Ascending aorta (tissue), 2 donors: ENCODE measurements at places on chromosomes 3 and 15. TPM values are rescaled to one million over a fixed set of nuclear protein-coding genes. Genes with fewer than 3 reads are reported as not detected.
A peak's percentile ranks its signal among the peaks of the same experiment; 100 is the strongest.

AGBL1 gene
- total RNA-seq, result not detected

SNX22 gene
- total RNA-seq, result 0.53 TPM

FBXW12 gene
- not detected for total RNA-seq

GRCh38 chr3:42035007-42035406 lies 56.1 kb upstream of the TRAK1 start:
- peak overlapping the region; percentile 81 for H3K27ac ChIP-seq
- no peaks in the 10 kb centered on the region for H3K36me3 ChIP-seq
- no peak overlapping the region for H3K4me3 ChIP-seq
- H3K27me3 ChIP-seq, result no peaks in the 10 kb centered on the region
- H3K4me1 ChIP-seq, result peaks cover 53% of the 10 kb centered on the region
- DNase-seq, result no peak

GRCh38 chr15:27662892-27663291 lies 436.2 kb downstream of the OCA2 start:
- no peaks in the 10 kb centered on the region for H3K4me1 ChIP-seq
- no peaks in the 10 kb centered on the region for H3K36me3 ChIP-seq
- H3K4me3 ChIP-seq, result no peak overlapping the region
- DNase-seq, result no peak

DNA sequence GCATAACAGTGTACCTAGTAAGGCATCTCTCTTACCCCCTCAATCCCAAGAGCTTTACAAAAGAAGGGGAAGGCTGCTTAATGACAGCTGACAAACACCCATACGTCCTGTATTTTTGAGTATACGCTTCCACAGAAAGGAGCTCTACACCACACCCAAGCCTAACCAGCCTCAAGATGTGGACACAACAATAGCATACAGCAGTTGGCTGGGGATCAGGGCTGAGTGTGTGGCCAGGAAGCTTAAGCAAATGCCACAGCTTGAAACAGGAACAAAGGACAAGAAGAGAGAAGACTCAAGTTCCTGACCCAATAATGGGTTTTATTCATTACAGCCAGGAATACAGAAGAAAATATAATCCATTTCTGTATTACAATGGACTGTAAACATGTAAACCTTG lies 6.9 kb downstream of the HEXA start:
- no peak overlapping the region for H3K27ac ChIP-seq
- H3K4me3 ChIP-seq, result no peak overlapping the region
- peak; percentile 34 for DNase-seq
- H3K27me3 ChIP-seq, result no peaks in the 10 kb centered on the region

- peaks cover 45% of the 10 kb centered on the region for H3K4me1 ChIP-seq
- peak overlapping the region; percentile 85 for H3K27ac ChIP-seq
- H3K4me3 ChIP-seq, result no peak overlapping the region
Observed at GRCh38 chr3:127699416-127700300, 26.9 kb downstream of the ABTB1 start.

GRCh38 chr3:45612918-45613602 lies 18.5 kb downstream of the LIMD1 start:
- no peak overlapping the region for H3K27ac ChIP-seq
- H3K4me1 ChIP-seq, result peaks cover 46% of the 10 kb centered on the region
- H3K36me3 ChIP-seq, result no peaks in the 10 kb centered on the region
- no peaks in the 10 kb centered on the region for H3K27me3 ChIP-seq

GRCh38 chr3:151356794-151357462 lies 27.6 kb upstream of the P2RY13 start:
- H3K36me3 ChIP-seq, result no peaks in the 10 kb centered on the region
- no peak overlapping the region for H3K4me3 ChIP-seq
- no peaks in the 10 kb centered on the region for H3K27me3 ChIP-seq

DNA sequence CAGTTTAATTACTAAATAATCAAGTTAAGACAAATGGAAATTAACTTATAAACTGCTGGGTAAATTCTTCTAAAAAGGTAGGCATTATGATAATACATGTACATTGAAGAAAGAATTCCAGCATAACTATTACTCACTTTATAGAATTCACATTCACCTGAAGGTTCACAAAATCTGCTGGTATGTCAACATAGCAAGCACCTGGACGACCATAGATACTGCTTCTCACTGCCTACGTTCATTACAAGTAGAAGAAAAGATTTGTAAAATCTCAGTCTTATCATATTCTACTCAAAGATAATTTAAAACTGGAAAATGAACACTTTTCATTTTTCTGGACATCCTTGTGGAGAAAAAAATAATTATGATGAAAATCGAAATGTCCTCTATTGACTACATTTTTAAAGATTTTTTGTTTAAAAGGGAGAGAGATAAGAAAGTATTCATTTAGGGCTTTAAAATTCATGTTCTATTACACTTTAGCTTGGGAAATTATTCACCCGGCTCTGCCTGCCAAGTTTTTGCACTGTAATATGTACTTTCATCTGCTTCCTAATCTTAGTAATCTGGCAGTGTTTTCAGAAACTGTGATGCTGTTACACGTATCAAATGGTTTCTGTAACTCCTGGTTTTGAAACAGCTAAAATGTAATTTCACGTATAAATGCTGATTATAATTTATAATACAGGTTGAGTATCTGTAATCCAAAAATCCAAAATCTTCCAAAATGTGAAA lies 16.1 kb downstream of the HACL1 start:
- H3K27ac ChIP-seq, result peak overlapping the region; percentile 17
- no peaks in the 10 kb centered on the region for H3K27me3 ChIP-seq
- H3K4me3 ChIP-seq, result no peak overlapping the region
- peaks cover 16% of the 10 kb centered on the region for H3K36me3 ChIP-seq

DNA sequence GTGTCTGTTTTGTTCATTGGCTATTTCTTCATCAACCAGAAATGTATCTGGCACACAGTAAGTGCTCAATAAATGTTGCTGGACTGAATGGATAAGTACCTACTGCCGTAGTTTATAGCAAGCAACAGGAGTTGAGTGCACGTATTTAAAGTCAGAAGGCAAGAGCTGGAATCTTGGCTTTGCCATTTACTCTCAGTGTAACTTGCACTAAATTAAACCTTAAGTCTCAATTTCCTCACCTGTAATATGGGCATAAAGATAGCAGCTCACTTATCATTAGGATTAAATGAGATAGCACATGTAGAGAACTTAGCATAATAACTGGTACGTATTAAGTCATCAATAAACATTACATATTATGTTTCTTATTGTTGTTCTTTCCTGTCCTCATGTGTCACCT lies 13.0 kb upstream of the FAM174B start:
- no peak overlapping the region for H3K27ac ChIP-seq
- DNase-seq, result no peak
- no peaks in the 10 kb centered on the region for H3K27me3 ChIP-seq
- peaks cover 11% of the 10 kb centered on the region for H3K4me1 ChIP-seq
- no peaks in the 10 kb centered on the region for H3K36me3 ChIP-seq
